ENCODE measurements at places on chromosomes 1 and 21.

GRCh38 chr21:26422706-26423105, 150.4 kb downstream of the CYYR1 start:
- H3K27me3 ChIP-seq, result no peaks in the 10 kb centered on the region
- no peak overlapping the region for H3K27ac ChIP-seq
- no peaks in the 10 kb centered on the region for H3K36me3 ChIP-seq
- H3K4me1 ChIP-seq, result peaks cover 2% of the 10 kb centered on the region
- no peak for DNase-seq

DNA sequence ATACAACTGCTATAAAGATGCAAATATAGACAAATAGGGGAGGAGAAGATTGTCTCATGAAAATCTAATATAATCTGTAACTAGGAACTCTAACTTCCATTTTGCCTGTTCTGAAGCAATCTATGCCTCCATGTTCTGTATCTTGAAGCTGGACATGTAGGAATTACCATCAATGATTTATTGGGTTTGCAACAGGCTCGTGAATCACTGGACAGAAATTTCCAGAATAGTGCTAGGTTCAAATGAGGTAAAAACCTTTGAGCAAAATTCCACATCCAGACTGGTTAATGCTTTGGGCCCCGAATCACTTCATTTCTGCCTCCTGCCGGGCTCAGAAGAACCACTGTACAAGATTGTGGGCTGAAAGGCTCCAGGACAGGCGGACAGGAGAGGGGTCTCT, 110.7 kb upstream of the CTTNBP2NL start:
- H3K27ac ChIP-seq, result no peak overlapping the region
- H3K4me3 ChIP-seq, result no peak overlapping the region
- no peaks in the 10 kb centered on the region for H3K27me3 ChIP-seq
- H3K4me1 ChIP-seq, result no peaks in the 10 kb centered on the region

DNA sequence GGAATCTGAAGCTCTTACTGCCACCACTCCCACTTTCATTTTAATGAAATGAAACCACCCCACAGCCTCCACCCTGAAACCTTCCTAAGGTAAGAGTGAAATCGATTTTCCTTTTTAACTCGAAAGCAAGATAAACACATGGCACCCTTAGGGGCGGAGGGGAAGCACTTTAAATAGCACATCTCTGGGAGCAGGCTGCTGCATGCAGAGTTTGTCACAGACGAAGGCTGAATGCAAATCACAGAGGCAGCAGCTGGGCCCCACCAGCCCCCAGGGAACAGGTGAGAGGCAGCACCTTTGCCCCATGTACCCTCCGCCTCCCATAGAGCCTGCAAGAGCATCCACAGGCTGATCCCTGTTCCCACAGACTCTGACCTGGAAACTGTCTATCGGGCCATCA, 60.0 kb upstream of the GRIK3 start:
- no peak overlapping the region for H3K27ac ChIP-seq
- no peak overlapping the region for H3K4me3 ChIP-seq
- H3K4me1 ChIP-seq, result no peaks in the 10 kb centered on the region
- no peaks in the 10 kb centered on the region for H3K36me3 ChIP-seq
- H3K27me3 ChIP-seq, result no peaks in the 10 kb centered on the region

DNA sequence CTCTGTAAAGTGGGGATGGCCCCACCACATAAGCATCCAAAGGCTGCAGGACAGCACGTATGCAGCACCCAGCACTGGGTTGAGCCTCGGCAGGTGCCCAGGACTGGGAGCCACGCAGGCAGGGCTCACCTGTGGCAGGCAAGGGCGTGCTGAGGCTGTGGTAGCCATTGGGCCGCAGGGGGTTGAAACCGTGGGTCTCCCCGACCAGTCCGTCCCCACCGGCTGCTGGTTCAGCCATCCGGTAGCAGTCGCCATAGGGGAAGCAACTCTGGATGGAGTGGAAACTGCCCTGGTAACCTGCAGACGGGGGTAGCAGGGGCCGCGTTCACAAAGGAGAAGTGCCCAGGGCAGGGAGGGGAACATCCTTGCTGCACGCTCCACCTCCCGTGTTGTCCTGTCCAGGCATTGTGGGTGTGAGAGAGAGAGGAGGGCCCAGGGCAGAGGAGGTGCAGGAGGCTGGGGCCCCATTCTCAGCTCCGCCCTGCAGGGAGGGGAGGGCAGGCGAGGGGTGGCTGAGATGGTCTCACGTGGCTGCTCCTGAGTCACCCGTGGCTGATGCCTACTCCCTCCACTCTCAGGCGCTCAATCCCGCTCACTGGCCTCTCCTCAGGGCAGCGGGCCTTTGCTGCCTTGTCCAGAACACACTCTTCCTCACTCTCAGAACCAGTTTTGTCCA, 49.9 kb downstream of the DMRTB1 start:
- DNase-seq, result no peak
- no peak overlapping the region for H3K27ac ChIP-seq
- no peaks in the 10 kb centered on the region for H3K36me3 ChIP-seq
- peaks cover 6% of the 10 kb centered on the region for H3K4me1 ChIP-seq

- no peaks in the 10 kb centered on the region for H3K4me1 ChIP-seq
- H3K4me3 ChIP-seq, result no peak overlapping the region
- DNase-seq, result no peak
These were observed 56.1 kb upstream of the CAMK1G start for GRCh38 chr1:209527372-209527771.

DNA sequence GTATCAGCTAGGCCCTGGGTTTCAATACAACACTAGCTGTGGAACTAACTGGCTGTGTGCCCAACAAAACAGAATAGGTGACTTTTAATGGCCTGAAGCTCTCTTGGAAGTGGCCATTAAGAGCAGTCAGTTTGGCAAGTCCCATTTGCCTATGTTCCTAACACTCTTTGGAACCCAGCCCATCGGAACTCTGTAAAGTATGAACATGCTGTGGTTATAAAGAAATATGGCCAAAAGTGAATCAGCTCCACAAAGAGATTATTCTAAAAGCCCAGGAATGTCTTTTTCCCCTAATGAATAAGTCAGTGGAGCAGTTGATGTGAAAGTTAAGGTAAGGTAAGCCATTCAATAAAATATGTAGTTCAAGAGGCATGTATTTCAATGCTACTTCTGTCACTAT, 223.7 kb upstream of the ADAMTS5 start:
- no peaks in the 10 kb centered on the region for H3K36me3 ChIP-seq
- H3K4me1 ChIP-seq, result no peaks in the 10 kb centered on the region
- H3K27ac ChIP-seq, result no peak overlapping the region
- H3K4me3 ChIP-seq, result no peak overlapping the region

GRCh38 chr1:11501491-11501897, 22.5 kb downstream of the DISP3 start:
- peaks cover 32% of the 10 kb centered on the region for H3K4me1 ChIP-seq
- no peaks in the 10 kb centered on the region for H3K27me3 ChIP-seq
- DNase-seq, result no peak
- no peak overlapping the region for H3K27ac ChIP-seq
- no peak overlapping the region for H3K4me3 ChIP-seq
- no peaks in the 10 kb centered on the region for H3K36me3 ChIP-seq

Data from neuronal stem cell (in vitro differentiated cells).